Calu3 (cell line): ENCODE measurements at places on chromosomes 3 and 15. TPM values are rescaled to one million over a fixed set of nuclear protein-coding genes. Genes with fewer than 3 reads are reported as not detected.

DNA sequence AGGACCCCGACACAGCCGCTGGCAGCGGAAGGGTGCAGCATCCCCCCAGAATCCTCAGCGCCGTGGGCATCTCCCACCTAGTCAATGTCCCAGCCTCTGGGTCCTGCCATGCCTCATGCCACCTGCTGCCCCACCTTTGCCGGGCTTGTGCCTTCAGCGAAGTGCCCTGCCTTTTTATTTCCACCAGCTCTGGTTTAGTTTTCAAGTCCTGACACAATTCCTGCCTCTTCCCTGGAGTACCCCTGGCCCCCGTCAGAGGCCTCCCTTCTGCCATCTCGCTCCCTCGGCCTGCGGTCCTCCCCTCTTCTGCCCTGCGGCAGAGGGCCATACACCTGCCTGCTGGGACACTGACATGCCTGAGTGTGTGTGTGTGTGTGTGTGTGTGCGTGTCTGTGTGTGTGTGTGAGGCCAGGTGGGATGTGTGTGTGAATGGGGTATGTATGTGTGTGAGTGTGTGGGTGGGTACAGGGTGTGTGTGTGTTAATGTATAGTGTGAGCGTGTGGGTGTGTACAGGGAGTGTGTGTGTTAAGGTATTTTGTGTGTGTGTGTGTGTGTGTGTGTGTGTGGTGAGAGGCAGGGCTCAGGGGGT is 129.9 kb downstream of the SMAD6 start:
- no peaks in the 10 kb centered on the region for H3K36me3 ChIP-seq
- no peak for DNase-seq
- H3K27me3 ChIP-seq = no peaks in the 10 kb centered on the region
- peaks cover 58% of the 10 kb centered on the region for H3K4me1 ChIP-seq

DNA sequence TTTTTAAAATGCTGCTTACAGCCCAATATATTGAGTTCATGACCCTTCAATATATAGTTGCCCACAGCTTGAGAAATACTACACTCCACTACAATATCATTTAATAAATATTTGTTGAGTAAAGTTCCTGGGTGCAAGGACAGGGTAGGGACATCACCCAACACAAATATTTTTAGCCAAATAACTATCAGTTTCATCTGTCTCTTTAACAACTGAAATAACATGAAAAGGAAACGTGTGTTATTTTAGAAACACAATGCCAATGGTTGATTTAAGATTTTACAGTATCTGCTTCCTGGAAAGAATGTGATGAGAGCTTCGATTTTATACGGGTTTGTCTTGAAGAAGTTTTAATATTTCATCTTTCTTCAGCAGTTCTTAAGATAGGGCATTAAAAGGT is 67.7 kb upstream of the CDV3 start:
- H3K4me3 ChIP-seq = peak overlapping the region; percentile 2
- H3K27ac ChIP-seq = peak overlapping the region; percentile 50
- H3K4me1 ChIP-seq = peaks cover 13% of the 10 kb centered on the region
- H3K27me3 ChIP-seq = peaks cover 11% of the 10 kb centered on the region
- no peaks in the 10 kb centered on the region for H3K36me3 ChIP-seq

DNA sequence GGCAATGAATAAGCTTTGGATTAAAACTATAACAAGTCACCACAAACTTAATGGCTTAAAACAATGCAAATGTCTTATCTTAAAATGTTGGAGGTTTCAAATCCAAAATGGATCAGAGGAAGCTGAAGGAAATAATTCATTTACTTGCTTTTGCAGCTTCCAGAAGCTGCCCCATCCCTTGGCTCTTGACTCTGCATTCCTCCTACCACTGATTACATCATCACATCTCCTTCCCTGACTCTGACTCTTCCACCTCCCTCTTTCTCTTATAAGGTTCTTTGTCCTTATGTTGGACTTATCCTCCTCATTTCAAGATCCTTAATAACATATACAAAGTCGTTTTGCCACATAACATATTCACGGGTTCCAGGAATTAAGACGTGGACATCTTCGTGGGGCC is 982.8 kb upstream of the ROBO1 start:
- DNase-seq = no peak
- H3K27me3 ChIP-seq = no peaks in the 10 kb centered on the region
- H3K36me3 ChIP-seq = no peaks in the 10 kb centered on the region
- H3K27ac ChIP-seq = no peak overlapping the region
- no peaks in the 10 kb centered on the region for H3K4me1 ChIP-seq
- no peak overlapping the region for H3K4me3 ChIP-seq

DNA sequence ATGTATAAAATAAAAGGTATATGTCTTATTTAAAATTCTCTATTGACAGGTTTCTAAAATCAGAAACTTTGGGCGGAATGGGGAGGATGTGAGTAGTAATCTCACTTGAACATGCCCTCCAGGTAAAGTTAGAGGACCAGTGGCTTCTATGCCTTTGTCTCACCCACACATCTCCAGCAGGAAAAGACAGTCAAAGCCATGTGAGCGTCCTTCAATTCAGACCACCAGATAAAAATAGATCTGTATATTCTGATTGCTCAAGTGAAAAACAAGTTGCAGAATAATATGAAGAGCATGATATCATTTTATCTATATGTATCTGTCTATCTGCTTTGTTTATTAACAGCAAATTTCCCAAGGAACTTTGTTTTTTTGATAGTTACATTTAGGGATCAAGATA is 152.2 kb downstream of the TMCO5A start:
- no peak overlapping the region for H3K27ac ChIP-seq
- no peaks in the 10 kb centered on the region for H3K27me3 ChIP-seq
- DNase-seq = no peak
- H3K36me3 ChIP-seq = no peaks in the 10 kb centered on the region
- no peak overlapping the region for H3K4me3 ChIP-seq
- H3K4me1 ChIP-seq = no peaks in the 10 kb centered on the region

TMC3 gene
- total RNA-seq = not detected in 2 replicates

CHRNB4 gene
- not detected in 2 replicates for total RNA-seq

P2RY13 gene
- total RNA-seq = not detected in 2 replicates
